ENCODE measurements at places on chromosomes 12 and 14. TPM values are rescaled to one million over a fixed set of nuclear protein-coding genes. Genes with fewer than 3 reads are reported as not detected.

- H3K27me3 ChIP-seq: peaks cover 56% of the 10 kb centered on the region
- H3K4me3 ChIP-seq: peak overlapping the region; percentile 95
- H3K27ac ChIP-seq: no peak overlapping the region
- H3K36me3 ChIP-seq: no peaks in the 10 kb centered on the region
- no peaks in the 10 kb centered on the region for H3K4me1 ChIP-seq
- DNase-seq: no peak
Observed at GRCh38 chr12:77325511-77326236, 260.3 kb upstream of the E2F7 start.

Gene PALS1
- total RNA-seq: 26.1 TPM

Gene GALNT16
- 2.9 TPM for total RNA-seq

DNA sequence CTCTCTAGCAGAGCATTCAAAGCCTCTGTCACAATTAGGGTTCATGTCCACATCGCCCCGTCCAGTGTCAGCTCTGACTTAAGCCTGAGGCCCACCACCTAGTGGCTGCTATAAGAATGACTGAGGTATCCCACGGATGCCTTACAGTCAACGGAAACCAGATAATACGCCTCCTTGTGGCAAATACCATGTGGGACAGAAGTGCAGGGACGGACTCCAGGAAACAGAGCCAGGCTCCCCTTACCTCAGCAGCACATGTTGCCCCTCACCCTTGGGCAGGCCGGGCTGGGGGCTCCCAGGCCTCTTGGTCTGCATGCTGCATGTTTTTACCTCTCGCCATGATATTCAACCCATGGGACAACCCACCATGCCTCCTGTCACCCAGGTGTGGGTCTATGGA, 86.3 kb downstream of the VWF start:
- H3K4me1 ChIP-seq: peaks cover 5% of the 10 kb centered on the region
- H3K27ac ChIP-seq: no peak overlapping the region
- H3K4me3 ChIP-seq: no peak overlapping the region
- DNase-seq: no peak
- H3K27me3 ChIP-seq: peaks cover 10% of the 10 kb centered on the region
- H3K36me3 ChIP-seq: no peaks in the 10 kb centered on the region

- H3K27ac ChIP-seq: no peak overlapping the region
- no peak overlapping the region for H3K4me3 ChIP-seq
- H3K4me1 ChIP-seq: peaks cover 47% of the 10 kb centered on the region
- peaks cover 50% of the 10 kb centered on the region for H3K27me3 ChIP-seq
- DNase-seq: no peak
Observed at GRCh38 chr14:33788161-33788560, 162.7 kb downstream of the EGLN3 start.

Gene GPR68
- total RNA-seq: 0.58 TPM

Gene B4GALNT1
- total RNA-seq: 5.9 TPM

GRCh38 chr12:42810006-42810405, 220.5 kb upstream of the PRICKLE1 start:
- H3K27me3 ChIP-seq: no peaks in the 10 kb centered on the region
- no peak overlapping the region for H3K4me3 ChIP-seq
- DNase-seq: no peak
- no peak overlapping the region for H3K27ac ChIP-seq

Gene HOXC10
- not detected for total RNA-seq

- no peak for DNase-seq
- no peak overlapping the region for H3K4me3 ChIP-seq
- H3K27ac ChIP-seq: no peak overlapping the region
- no peaks in the 10 kb centered on the region for H3K27me3 ChIP-seq
- no peaks in the 10 kb centered on the region for H3K4me1 ChIP-seq
- H3K36me3 ChIP-seq: no peaks in the 10 kb centered on the region
Observed at GRCh38 chr14:32625211-32625610, 296.1 kb downstream of the AKAP6 start.

Gene CCDC197
- not detected for total RNA-seq

DNA sequence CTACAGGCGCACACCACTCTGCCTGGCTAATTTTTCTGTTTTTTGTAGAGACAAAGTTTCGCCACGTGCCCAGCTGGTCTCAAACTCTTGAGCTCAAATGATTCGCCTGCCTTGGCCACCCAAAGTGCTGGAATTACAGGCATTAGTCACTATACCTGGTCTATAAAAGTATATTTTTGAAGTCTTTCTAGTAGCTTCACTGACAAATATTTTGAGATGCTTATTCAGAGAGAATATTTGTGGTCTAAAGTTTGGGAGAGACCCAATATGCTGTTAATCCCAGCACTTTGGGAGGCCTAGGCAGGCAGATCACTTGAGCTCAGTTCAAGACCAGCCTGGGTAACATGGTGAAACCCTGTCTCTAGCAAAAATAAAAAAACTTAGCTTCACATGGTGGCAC, 22.0 kb upstream of the PPP1R12A start:
- H3K27me3 ChIP-seq: no peaks in the 10 kb centered on the region
- H3K4me1 ChIP-seq: no peaks in the 10 kb centered on the region
- DNase-seq: no peak
- H3K4me3 ChIP-seq: no peak overlapping the region
- no peak overlapping the region for H3K27ac ChIP-seq
- peaks cover 4% of the 10 kb centered on the region for H3K36me3 ChIP-seq

Gene CLEC7A
- total RNA-seq: 16.2 TPM

Gene SEL1L
- 59.0 TPM for total RNA-seq

Gene TBX3
- total RNA-seq: 130 TPM

GRCh38 chr12:109762071-109762672, 48.5 kb downstream of the FAM222A start:
- peaks cover 4% of the 10 kb centered on the region for H3K4me1 ChIP-seq
- no peak overlapping the region for H3K27ac ChIP-seq
- peak; percentile 45 for DNase-seq
- no peaks in the 10 kb centered on the region for H3K36me3 ChIP-seq

Gene NPAS3
- 8.7 TPM for total RNA-seq

DNA sequence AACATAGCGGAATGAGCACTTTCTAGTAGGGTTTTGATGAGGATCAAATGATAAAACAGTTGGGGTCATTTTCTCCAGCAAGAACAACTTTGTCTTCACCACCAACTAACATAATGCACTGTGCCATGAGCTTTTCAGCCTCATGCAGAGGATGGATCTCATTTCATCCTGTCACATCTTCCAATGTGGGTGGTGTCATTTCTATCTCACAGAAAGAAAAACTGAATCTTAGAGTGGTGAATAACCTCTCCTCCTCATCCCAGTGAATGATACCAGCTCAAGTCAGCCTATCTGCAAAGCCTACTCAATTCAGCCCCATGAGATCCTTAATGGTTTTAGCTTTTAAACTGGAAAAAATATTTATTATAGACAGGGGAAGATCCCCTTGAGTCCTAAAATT, 1147.2 kb downstream of the VRK1 start:
- DNase-seq: no peak
- no peak overlapping the region for H3K27ac ChIP-seq
- no peak overlapping the region for H3K4me3 ChIP-seq
- H3K4me1 ChIP-seq: no peaks in the 10 kb centered on the region

DNA sequence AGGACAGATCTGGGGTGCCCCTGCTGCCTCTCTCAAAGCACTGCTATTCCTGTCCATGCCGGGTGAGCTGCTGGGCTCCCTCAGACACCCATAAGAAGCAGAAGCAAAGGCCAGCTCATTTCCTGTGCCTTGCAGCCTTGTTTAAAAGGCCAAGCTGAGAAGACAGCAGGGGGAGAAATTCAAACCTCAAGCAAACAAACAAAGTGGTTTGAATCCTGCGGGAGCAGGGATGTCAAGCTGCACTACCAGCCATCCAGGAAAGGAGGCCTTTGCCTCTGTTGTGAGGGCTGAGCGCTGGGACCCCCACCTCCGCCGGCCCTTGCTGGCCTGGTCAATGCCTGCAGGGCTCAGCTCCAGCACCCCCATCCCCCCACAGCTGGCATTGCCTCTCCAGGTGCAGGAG, 176.5 kb downstream of the PIWIL1 start:
- H3K4me1 ChIP-seq: no peaks in the 10 kb centered on the region
- no peaks in the 10 kb centered on the region for H3K27me3 ChIP-seq
- no peak overlapping the region for H3K4me3 ChIP-seq

Gene SMCO2
- 0.31 TPM for total RNA-seq

Gene GPRC5D
- total RNA-seq: not detected

Gene SPATA7
- 13.5 TPM for total RNA-seq

DNA sequence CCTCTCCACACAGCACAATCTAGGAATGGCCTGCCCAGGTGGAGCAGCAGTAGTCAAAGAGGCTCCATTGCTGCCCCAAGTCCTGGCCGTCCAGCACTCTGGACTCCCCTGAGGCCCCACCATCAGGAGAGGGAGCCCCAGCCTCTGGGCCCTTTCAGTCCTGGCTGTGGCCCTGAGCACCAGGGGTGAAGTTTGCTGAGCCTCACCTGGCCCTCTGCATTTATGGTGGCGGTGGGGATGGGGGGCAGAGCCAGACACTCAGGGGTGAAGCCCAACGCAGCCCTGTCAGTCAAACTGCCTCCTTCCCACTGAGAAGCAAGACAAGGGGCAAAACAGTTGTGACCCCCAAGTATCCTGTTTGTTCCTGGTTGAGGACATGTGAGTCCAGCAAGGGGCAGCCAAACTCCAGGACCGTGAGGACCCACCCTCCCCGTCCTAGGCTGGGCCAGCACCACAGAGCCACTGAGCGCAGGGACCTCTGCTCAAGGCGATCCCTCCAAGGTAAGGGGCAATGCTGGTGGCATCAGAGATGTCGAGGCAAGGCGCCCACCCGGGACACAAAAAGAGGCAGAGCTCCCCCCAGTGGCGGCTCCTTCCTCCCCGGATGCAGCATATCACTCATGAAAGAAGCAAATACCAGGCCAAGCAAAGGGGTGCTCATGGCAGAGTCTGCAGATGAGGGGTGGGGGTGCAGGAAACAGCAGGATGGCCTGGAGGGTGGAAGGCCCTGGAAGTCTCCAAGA, 4.8 kb upstream of the AMN start:
- no peaks in the 10 kb centered on the region for H3K36me3 ChIP-seq
- no peak overlapping the region for H3K27ac ChIP-seq
- no peaks in the 10 kb centered on the region for H3K27me3 ChIP-seq
- no peaks in the 10 kb centered on the region for H3K4me1 ChIP-seq

DNA sequence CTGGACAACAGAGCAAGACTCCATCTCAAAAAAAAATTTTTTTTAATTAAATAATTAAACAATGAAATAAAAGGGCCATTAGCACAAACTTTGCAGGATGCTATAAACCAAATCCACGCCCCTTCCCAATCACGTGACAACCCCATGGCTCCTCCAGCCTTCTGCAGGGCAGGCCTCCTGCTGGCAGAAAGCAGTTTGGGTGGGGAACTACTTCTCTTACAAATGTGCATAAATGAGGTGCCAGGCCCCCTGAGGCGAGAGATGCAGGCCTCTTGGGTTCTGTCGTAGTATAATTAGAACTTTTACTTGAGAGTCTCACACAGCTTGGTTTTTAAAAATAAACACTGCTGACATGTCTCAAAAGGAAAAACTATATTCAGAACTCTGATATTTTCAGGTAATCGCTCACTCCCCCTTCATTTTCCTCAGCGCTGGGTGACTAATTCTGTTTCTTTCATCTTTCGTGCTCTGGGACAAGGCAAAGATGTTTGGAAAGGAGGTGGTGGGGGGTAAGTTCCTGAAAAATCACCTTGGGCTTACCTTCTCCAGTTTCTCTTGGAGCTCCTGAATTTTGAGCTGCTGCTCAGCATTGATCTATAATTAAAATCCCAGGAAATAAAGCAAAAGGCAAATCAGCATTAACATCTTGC, 101.7 kb downstream of the CIT start:
- H3K4me3 ChIP-seq: no peak overlapping the region
- H3K27me3 ChIP-seq: no peaks in the 10 kb centered on the region
- DNase-seq: no peak
- H3K4me1 ChIP-seq: no peaks in the 10 kb centered on the region
- peaks cover 15% of the 10 kb centered on the region for H3K36me3 ChIP-seq

GRCh38 chr12:93704122-93704521, 26.9 kb downstream of the CRADD start:
- peaks cover 24% of the 10 kb centered on the region for H3K4me1 ChIP-seq
- H3K27me3 ChIP-seq: no peaks in the 10 kb centered on the region
- H3K27ac ChIP-seq: no peak overlapping the region

DNA sequence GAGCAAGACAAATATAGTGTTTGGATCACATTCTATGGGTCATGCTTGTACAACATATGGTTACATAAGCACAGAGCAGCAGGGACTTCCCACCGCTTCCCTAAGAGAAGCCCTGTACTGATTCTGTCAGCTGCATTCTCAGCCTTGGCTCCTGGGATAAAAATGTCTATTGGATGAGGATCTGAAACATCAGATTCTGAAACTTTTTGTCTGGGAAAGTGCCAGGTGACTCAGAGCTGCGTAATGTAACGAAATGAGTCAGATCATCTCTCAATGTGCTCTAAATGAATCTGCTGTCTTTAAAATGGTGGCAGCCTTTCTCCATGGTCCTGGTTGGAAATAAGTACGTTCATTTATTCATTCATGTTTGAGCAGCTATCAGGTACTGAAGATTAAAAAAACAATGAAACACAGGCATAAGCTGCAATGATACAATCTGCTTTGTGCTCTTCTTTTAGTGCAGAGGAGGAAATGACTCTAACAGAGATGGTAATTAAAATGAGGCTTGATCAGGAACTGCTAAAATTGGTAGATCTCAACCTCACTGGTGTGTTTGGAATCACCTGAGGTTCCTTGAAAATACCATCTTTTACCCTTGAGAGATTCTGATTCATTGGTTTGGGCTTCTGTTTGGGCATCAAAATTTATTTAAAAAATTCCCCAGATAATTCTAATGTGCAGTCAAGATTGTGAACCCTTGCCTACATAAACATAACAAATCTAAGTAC, 99.1 kb upstream of the NAP1L1 start:
- no peaks in the 10 kb centered on the region for H3K4me1 ChIP-seq
- no peaks in the 10 kb centered on the region for H3K36me3 ChIP-seq
- DNase-seq: no peak
- peaks cover 7% of the 10 kb centered on the region for H3K27me3 ChIP-seq
- no peak overlapping the region for H3K27ac ChIP-seq

DNA sequence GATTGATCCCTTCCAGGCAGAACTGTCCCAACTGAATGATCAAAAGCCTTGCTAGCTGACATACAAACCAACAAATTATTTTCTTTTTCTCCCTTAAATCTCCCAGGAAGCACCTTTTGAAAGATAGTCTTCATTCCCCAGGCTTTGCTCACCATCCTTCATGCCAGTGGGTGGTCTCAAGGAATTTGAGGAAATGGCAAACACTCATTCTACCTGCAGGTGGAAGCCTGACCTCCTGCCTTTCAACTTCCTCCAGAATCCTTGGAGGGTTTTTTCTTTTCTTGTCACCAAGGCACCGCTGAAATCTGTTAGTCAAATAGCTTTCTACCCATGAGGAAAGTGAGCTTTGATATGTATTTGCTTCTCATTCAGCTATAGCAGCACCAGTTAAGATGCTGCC, 128.5 kb downstream of the WIF1 start:
- no peaks in the 10 kb centered on the region for H3K36me3 ChIP-seq
- H3K27me3 ChIP-seq: peaks cover 29% of the 10 kb centered on the region
- H3K4me3 ChIP-seq: no peak overlapping the region
- H3K4me1 ChIP-seq: peaks cover 19% of the 10 kb centered on the region
- H3K27ac ChIP-seq: peak overlapping the region; percentile 53
- no peak for DNase-seq
